ENCODE measurements at places on chromosomes 4 and X. TPM values are rescaled to one million over a fixed set of nuclear protein-coding genes. Genes with fewer than 3 reads are reported as not detected.

Gene CTAG1A
- not detected for total RNA-seq

Gene GAGE13
- total RNA-seq = not detected

Gene SHROOM4
- total RNA-seq = 9.4 TPM

Gene SPANXD
- total RNA-seq = not detected

Gene TMPRSS11F
- not detected for total RNA-seq

Gene LGI2
- total RNA-seq = 4.8 TPM

Gene SPIN2A
- 2.6 TPM for total RNA-seq

Gene KCND1
- 2.4 TPM for total RNA-seq

Gene NEUROG2
- total RNA-seq = not detected

Gene SLC4A4
- total RNA-seq = 11.7 TPM

Gene FATE1
- not detected for total RNA-seq

Gene EDA
- total RNA-seq = 5.7 TPM

Measured in urinary bladder (tissue), 4 donors.